Amniotic epithelial cell (primary cell): ENCODE measurements at places on chromosomes 12 and 14.

GRCh38 chr14:33950320-33951182 lies at the start of gene EGLN3:
Gene EGLN3 (minus strand): TSS chr14:33951074. CDS start chr14:33950752, 322 bp downstream.
- DNase-seq: peak; percentile 37

GRCh38 chr12:104551-105081 lies 38.0 kb downstream of the IQSEC3 start:
- no peak for DNase-seq

GRCh38 chr12:53589423-53589822 lies 36.8 kb downstream of the ATF7 start:
- no peak for DNase-seq

DNA sequence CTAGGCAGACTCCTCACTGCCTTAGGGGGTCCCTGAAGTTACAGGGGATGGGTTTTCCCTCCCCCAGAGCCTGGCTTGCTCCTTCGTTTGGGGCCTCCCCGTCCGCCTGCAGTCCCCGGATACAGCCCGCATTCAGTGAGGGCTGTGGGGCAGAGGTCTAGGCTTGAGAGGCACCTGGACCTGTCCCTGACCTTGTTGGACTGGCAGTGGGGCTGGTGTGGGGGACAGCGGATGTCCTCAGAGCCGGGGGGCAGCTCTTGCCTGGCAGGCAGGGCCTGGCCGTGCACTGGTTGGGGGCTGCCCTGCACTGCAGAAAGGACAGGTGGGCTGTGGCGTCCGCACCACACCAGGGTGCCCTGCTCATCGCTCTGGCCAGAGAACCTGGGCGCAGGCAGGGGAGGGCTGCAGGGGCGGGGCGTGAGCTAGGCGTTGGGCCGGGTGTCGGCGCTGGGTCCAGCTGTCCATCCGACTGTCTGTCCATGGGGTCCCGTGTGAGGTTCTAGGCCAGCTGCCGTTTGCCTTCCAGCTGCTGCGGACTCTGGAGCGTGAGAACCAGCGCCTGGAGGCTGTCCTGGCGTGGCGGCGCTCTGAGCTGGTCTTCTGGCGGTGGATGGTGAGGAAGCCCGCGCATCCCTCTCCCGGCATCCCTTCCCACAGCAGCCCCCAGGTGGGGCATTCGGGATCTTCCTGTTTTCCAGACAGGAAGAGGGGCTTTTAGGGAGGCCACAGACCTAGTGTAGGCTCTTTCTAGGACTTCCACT lies 6.0 kb downstream of the TEDC1 start:
- DNase-seq: no peak

DNA sequence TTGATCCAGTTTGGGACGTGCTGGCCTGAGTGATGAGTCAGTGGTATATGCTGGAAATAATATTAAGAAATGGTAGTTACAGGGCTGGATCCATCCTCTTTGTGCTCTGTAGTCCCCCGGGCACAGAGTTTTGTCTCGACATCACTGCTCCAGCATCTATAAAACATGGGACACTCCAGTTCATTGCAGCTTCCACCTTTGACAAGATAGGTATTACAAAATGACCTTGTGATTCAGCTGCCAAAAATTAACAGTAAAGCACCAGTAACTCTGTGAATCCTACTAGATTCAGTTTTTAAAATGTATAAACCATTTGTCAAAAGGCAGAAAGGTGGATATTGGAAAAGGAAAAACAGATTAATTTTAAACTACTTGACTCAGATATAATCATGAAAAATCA lies 14.6 kb upstream of the GNG2 start:
- DNase-seq: peak; percentile 47

- peak; percentile 47 for DNase-seq
Observed at GRCh38 chr12:8860165-8860961, 37.9 kb downstream of the A2ML1 start.

GRCh38 chr14:36517242-36518030 lies 2.6 kb downstream of the NKX2-1 start:
- no peak for DNase-seq

DNA sequence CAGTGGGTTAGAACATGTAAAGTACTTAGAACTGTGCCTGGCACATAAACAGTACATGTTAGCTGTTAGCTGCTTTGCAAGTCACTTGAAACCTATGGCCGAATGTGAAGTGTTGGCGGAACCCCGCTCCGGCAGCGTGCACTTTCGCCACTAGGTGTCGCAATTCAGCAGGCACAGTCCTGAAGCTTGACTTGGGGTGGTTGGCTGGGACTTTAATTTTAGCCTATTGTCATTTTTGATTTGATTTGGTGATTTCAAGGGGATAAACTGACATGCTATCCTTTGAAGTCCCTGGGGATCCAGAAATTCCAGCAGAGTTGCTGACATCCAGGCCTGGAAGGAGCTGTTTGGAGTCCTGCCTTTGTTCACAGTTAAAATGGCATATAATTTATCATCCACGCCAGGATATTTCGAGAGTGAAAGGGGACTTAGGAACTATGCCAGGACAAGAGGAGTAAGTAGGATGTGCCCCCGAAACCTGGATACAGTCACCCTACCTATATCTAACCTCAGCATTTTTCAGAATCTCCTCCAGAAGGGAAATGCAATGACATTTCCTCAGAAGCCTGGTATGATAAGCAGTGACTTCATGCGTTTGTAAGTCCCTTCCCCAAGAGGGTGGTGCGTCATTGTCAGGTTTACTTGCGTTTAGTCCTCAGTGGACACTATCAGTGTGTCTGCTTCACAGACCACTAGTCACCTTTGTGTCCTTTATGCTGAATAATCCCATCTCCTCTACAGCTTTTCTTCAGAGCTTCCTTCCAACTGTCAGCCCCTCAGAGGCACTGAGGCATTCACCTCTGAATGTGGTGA lies 3.5 kb upstream of the TSPAN9 start:
- peak; percentile 76 for DNase-seq

DNA sequence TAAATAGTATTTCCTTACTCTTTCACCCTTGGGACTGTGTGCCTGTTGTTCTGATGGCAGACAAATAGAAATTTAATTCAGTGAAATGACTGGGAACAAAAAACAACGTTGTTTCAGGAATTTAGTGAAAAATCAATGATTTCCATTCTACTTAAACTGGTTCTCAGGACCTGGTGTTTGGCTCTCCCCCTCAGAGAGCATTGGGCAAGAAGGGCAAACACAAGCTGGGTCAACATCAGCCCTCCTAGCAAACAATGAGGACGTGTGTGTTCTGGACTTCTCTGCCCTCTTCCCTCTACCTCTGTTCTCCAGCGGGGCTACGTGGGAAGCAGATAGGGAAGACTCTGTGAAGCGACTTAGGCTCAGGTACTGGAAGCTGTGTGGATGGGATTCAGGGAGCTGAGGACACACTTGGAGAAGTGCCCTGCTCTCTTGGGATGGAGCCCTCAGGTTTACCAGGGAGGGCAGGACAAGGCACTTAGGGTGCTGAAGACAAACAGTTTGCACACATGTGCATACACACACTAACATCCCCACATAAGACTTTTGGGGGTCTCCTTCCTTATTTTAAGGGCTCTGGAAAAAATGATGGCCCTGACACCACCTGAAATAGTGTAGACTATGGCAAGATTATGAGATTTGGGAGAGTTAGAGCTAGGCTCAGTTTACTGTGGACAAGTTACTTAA lies 7.6 kb upstream of the SERPINA1 start:
- no peak for DNase-seq

DNA sequence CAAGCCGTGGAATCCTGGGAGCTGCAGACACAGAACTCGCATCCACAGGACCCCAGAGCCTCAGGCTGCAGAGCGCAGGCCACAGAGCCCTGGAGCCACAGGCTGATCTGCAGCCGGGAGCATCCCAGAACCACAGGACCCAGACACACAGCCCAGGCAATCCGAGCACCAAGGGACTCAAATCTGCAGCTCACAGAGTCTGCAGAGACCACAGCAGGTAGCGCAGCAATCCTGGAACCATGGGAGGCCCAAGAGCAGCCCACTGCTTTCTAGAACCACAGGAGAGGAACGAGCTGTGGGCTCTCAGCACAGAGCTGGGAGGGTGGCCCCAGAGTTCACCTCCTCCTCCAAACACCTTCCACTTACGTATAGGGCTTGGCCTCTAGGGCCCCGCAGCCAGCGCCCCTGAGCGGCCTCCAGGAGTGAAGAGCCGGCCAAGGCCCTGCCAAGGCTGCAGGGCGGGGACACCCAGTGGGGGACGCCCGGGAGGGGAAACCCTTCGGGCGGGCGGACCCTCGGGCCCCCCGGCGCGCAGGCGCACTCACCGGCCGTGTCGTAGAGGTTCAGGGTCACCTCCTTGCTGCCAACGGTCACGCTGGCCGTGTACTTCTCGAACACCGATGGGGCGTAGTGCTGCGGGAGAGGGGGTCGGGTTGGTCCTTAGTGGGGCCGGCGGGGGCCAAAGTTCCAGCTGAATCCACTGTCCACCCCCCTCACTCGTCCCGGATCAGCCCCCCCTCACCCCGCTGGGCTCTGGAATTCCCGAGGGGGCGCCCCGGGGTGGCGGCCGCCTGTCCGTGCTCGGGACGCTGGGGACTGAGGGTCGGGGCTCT lies 665 bp downstream of the RHOF start:
- DNase-seq: no peak

DNA sequence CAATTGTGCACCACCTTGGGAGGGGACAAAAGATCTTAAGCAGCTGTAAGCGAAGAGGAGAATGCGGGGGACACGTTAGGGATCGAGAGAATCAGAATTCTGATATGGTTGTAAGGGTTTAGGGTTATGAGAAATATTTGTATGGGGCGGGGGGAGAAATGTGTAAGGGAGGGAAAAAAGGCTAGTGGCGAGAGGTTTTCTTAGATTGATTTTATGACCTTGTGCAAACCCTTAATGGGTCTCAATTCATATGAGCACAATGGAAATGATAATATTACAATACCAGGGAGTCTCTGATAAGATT lies 396 bp downstream of the NDUFA9 start:
- DNase-seq: no peak

- DNase-seq: no peak
Observed at GRCh38 chr12:23813206-23813605, 136.3 kb downstream of the SOX5 start.

GRCh38 chr12:25816637-25817036 lies 141.8 kb upstream of the RASSF8 start:
- no peak for DNase-seq

GRCh38 chr12:68587448-68587873 lies 23.2 kb upstream of the RAP1B start:
- no peak for DNase-seq

DNA sequence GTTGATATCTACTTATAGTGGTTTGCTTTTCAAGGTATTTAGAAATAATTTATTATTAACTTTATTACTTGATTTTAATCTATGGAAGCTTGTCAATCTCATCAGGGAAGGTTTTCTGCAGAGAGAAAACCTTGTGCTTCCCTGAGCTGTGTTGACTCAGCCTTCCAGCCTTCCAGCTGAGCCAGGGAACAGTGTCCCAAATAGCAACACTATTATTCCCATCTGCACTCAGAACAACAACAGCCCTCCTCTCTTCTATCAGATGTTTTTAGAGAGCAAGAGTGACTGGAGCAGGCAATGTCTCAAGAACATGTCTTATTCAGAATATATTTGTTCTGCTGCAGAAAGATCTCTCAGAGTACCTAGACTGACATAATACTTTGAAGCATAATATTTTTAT lies 389.9 kb upstream of the GARIN6 start:
- DNase-seq: no peak

DNA sequence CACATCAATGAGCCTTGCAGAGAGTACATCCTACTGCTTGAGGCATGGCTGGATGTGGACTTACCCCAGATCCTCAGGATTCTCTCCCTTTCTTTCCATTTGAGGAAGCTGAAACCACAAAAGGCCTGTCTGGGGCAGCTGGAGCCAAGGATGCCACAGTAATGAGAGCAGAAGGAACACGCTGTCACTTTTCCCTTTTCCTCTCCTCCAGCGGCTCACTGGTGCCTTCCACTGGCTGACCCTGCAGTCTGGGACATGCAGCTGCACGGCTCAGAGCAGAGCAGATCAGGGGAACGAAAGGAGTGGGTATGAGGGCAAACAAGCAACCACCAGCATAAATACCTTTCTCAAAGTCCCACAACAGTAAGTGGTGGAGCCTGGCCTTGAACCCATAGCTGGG lies 78.2 kb downstream of the GAS2L3 start:
- no peak for DNase-seq

DNA sequence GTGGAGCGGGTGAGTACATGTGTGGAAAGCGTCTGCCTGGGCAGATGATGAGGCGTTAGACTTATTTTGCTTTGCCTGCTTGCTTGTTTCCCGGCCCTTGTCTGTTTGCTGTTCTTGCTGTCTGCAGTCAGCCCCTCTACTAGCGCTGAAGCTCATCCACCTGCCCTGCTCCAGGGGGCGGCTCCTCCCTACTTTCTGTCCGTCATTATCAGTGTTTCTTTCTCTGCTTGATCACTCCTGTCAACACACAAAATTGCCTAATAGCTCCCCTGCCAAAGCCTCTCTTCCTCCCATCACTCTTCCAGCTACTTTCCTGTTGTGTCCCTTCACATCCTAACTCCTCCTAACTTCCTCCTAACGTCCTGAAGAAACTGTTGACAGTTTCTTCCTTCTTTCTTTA lies 34.9 kb upstream of the GALNT8 start:
- DNase-seq: peak; percentile 3

- DNase-seq: no peak
Observed at GRCh38 chr14:64247195-64247594, 47.0 kb downstream of the ESR2 start.

DNA sequence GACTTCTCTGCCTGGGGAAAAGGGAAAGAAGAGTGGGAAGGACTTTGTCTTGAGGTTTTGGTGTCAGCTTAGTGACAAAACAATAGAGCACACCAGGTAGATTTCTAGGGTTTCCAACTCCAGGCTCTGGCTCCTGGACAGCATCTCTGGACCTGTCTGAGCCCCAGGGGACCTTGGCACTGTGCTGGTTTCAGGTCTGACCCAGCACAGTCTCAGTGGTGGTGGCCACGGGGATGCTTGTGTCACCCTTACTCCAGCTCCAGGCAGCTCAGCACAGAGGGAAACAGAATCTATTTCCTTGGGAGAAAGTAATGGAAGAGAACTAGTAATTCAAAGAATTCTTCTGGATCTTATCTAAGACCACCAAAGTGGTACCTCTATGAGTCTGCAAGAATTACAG lies 11.1 kb upstream of the CKAP4 start:
- no peak for DNase-seq

- DNase-seq: peak; percentile 96
Observed at GRCh38 chr12:69648476-69648875, 37.8 kb upstream of the LRRC10 start.

GRCh38 chr14:79585845-79586244 lies 625.5 kb downstream of the DIO2 start:
- peak; percentile 79 for DNase-seq

- no peak for DNase-seq
Observed at GRCh38 chr12:115074617-115075016, 390.6 kb upstream of the TBX3 start.

DNA sequence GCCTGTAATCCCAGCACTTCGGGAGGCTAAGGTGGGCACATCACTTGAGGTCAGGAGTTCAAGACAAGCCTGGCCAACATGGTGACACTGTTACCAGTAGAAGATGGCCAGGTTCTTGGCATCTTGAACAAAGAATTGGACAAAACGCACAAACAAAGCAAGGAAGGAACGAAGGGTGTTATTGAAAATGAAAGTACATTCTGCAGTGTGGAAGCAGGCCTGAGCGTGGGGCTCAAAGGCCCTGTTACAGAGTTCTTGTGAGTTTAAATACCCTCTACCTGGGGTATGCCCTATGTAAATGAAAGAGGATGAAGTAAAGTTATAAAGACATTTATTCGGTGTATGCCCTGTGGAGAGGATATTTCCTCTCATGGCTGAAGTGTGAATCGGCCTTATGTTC lies 20.8 kb upstream of the CDK17 start:
- no peak for DNase-seq

GRCh38 chr14:56491299-56492285 lies 88.0 kb upstream of the TMEM260 start:
- peak; percentile 47 for DNase-seq
